ENCODE measurements at places on chromosomes 13 and 19.

DNA sequence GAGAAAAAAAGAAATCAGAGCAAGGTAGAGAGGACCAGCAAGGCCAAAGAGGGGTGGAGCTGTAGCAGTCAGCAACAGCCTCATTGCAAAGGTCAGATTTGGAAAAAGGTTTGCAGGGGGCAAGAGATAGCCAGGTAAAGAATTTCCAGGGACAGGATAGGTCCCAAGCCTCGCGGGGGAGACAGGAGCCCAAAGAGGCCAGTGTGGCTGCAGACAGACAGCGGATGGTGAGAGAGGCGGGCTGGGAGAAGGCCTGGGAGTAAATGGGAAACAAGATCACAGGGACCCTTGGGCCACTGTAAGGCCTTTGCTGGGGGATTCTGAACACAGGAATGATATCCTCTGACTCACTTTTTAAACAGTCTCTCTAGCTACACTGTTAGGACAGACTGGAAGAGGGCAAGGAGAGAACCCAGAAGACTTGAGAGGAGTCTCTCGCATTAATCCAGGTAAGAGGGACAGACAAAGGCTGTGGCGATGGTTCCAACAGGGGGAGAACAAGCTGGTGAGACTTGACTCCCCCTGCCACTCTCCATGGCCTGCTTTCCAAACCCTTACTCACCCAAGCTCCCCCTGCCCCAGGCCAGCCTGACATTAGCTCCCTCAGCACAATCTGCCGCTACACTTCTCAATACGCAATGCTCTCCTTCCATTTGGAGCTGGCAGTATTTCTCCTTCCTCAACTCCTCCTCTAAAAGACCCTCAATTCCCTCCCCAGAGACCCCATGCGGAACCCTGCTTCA, 31.8 kb downstream of the DOCK9 start:
- no peak for DNase-seq

- DNase-seq = peak; percentile 6
Observed at GRCh38 chr19:56301886-56302620, 12.6 kb downstream of the ZSCAN5A start.

DNA sequence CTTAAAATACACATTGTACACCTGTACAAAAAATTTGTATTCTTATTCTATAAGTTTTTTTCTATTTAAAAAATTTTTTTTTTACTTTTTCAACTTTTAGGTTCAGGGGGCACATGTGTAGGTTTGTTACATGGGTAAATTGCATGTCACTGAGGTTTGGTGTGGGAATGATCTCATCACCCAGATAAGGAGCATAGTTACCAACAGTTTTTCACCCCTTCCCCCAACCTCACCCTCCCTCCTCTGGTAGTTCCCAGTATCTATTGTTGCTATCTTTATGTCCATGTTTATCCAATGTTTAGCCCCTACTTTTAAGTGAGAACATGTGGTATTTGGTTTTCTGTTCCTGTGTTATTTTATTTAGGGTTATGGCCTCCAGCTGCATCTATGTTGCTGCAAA, 89.9 kb downstream of the CDK8 start:
- no peak for DNase-seq

GRCh38 chr13:50468849-50469669, 374.4 kb downstream of the DLEU7 start:
- no peak for DNase-seq

GRCh38 chr13:33862016-33862415, 44.1 kb downstream of the RFC3 start:
- no peak for DNase-seq

GRCh38 chr19:32317086-32317485, 28.3 kb upstream of the ZNF507 start:
- no peak for DNase-seq

GRCh38 chr13:44758630-44759383, 182.7 kb upstream of the TSC22D1 start:
- peak; percentile 31 for DNase-seq

DNA sequence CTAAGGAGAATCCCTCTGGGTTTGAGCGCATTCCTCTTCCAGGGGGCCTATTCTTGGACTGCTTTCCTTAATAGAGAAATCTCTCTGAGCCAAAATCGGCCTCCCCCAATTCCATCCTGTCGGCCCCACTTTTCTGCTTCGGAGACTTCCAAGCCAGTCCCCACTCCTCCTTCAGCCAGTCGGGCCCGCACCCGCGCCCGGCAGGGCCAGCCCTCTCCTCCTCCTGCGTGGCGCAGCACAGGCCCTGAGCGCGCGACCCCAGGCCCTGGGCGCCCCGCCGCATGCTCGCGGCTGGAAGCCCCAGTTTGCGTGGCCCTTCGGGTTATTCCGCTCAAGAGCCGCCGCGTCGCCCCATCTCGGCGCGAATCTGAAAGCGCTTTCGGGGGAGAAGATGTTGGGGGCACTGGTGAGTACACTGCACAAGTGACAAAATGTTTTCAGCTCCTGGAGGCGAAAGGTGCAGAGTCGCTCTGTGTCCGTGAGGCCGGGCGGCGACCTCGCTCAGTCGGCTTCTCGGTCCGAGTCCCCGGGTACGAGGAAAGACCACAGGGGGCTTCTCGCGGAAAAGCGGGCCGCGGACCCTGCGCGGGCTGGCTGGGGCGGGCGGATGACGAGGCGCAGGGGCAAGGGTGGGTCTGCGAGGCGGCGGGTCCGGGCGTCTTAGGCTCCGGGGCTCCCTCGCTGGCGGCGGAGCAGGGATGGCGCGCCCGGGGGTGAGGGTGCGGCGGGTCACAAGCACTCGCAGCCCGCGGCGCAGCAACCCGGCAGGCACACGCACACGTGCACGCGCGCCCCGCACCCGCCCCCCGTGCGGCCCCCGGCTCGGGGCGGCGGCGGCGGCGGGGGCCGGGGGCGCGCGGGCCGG, at the start of gene IL17D:
Gene IL17D (plus strand): TSS at position 785 of the 865 bp plus-strand sequence. CDS start 303 bp downstream, outside the sequence.
- DNase-seq = peak; percentile 54

- DNase-seq = no peak
Observed at GRCh38 chr19:19438366-19439175, 33.1 kb downstream of the GATAD2A start.

DNA sequence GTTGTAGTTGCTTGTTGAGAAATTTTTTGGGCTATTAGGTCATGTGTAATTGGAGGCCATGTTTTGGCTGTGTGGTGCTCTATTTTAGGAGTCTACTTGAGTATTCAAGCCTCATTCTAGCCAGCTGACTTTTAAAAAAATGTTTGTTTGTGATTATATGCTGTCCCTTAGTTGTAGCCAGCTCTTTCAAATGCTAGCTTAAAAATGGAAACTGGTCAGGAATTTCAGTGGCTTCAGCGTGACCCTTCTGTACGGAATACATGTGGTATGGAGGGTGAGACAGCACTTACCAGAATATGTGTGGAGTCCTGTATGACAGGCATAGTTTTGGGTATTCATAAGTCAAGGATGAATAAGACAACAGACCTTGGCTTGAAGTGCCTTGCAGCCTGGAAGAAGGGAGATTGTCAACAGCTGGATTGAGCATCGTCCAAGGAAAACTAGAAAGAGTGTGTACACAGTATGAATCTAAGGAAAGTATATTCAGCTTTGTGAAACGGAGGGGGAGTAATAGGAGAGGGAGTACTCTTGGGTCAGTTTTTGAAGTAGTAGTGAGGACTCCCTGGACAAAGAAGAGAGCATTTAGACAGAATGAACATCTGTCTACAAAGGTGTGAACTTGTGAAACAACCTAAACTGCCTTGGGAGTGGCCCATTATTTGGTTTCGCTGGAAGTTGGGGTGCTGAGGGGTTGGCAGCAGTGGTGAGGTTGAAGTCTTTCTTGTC, 20.0 kb upstream of the WTIP start:
- no peak for DNase-seq

DNA sequence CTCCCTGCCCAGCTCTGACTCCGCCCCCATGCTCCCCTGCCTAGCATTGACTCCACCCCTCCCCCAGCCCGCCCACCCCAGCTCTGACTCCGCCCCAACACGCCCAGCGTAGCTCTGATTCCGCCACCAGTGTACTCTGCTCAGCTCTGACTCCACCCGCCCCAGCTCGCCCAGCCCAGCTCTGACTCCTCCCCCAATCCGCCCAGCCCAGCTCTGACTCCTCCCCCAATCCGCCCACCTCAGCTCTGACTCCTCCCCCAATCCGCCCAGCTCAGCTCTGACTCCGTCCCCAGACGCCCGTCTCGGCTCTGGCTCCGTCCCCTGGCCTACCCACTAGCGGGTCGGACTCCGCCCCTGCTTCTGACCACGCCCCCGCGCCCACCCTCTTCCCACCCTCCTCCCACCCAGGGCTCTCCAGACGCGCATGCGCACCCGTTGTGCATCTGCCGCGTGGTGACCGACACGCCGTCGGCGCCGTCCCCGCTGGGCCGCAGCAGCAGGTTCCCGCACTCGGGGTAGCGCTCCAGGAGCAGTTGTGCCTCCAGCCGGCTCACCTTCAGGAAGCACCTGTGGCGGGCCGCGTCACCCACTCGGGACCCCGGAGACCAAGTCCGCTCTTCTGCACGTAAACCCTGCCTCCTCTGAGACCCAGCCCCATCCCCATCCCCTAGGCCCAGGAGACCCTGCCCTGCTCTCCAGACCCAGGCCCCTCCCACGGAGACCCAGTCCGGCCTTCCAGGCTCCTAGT, 10.2 kb downstream of the STAP2 start:
- DNase-seq = peak; percentile 96

DNA sequence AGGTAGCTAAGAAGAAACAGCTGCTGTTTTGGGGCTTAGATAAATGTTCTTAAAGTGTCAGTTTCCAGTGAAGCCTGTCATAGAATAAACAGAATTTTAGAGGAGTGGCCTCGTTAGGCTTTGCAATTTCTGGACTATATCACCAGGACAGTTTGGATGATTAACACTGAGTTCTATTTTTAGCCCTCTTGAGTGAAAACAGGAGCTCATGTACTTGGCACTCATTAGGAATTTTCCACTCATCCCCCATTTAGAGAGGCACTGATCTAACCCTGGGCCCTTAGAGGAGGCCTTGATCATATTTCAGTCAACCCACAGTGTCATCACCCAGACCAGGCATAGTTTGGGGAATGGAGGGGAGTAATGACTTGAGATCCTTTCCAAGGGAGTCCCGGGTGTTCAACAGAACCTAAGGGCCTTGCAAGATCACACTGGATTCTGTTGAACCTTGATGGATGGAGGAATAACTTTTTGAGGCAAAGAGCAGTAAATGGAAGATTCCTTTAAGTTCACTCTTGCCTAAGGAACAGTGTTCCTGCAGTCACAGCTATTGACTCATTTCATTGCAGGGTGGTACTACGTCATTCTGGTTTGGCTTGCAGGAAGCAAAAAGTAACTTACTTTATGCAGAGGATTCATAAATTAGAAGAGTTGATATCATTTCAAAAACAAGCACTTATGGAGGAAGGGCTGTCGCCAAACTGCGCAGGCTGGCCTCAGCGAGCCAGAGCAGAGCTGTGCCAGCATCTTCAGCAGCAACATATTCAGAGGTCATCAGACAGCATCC, 160.2 kb downstream of the SLC7A1 start:
- DNase-seq = no peak

GRCh38 chr13:78758549-78758948, 99.6 kb upstream of the OBI1 start:
- no peak for DNase-seq

DNA sequence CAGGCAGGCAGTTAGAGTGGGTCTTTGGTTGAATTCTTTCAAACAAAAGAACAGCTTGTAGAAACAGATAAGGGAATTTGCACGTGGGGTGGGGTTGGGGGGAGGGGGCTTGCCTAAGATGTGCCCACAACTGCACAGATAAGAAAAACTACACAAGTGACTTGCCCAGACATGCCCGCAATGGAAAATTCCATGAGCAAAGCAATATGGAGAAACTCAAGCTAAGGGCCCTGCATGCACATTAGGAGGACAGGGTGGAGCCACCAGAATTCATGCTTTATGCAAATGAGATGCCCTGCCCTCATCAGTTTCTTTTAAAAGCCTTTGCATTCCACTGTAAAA, 755.6 kb upstream of the MIR17HG start:
- DNase-seq = no peak

DNA sequence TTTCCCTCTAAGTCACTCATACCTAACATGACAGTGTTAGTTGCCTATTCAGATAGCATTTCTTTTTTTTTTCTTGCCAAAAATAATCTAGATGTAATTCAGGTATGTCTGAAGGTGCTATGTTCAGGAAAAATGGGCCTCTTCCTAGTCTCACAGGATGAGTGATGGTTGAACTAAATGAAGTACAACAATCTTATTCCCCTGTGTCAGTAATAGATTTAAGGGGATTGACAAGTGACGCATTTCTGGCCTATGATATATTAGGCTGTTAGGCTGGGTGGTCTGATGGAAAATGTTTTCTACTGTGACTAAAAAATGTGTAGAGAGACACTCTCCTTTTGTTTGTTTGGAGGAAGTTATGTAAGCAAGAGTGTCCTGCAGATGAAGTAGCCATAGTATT, 878.7 kb upstream of the SLITRK1 start:
- DNase-seq = no peak

DNA sequence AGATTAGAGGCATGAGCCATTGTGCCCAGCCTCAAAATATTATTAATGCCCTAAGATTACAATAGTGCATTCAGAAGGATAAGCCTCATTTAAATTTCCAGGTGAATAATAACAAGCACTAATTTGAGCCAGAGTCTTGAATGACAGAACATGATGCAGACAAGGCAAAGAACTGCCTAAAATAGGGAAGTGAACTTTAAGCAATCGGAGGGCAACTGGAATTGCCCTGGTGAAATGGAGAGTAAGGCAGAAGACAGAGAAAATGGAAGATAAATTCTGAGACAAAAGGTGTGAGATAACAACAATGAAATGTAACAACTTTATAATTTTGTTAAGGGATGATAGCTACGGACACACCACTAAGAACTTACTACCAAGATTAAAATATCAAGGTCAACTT, 199.9 kb downstream of the DIAPH3 start:
- DNase-seq = no peak

- no peak for DNase-seq
Observed at GRCh38 chr13:55219538-55219937, 1921.2 kb upstream of the PRR20A start.

- DNase-seq = no peak
Observed at GRCh38 chr13:41782086-41782485, 178.8 kb downstream of the VWA8 start.

DNA sequence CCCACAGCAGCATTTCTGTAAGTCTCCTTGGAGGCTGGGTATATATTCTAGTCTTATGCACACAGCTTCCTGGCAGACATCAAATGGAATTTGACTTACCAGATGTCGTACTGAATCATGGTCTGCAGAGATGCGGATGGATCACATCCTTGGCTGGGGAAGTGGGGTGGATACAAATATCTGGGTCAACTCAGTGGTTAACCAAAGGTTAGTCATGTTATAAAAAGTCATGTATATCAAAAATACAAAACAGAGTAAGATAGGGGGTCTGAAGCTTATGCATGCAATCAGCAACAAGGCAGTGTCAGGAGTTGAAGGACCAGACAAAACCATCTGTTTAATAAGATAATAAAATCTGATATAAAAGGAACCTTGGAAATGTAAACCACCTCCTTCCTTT, 61.9 kb downstream of the WASF3 start:
- DNase-seq = no peak

DNA sequence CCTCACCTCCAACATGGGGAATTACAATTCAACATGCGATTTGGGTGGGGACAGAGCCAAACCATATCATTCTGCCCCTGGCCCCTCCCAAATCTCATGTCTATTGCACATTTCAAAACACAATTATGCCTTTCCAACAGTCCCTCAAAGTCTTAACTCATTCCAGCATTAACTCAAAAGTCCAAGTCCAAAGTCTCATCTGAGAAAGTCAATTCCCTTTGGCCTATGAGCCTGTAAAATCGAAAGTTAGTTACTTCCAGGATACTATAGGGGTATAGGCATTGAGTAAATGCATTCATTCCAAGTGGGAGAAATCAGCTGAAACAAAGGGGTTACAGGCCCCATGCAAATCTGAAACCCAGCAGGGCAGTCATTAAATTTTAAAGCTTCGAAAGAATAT, 558.2 kb downstream of the IRS2 start:
- no peak for DNase-seq

GRCh38 chr13:113393563-113394338, 29.8 kb upstream of the GRTP1 start:
- peak; percentile 89 for DNase-seq
